ENCODE measurements at places on chromosomes 5 and 9. TPM values are rescaled to one million over a fixed set of nuclear protein-coding genes. Genes with fewer than 3 reads are reported as not detected.

PSMB7 gene
- 137 TPM for total RNA-seq

PCDHGA12 gene
- 2.9 TPM for total RNA-seq

MLLT3 gene
- 23.1 TPM for total RNA-seq

DNA sequence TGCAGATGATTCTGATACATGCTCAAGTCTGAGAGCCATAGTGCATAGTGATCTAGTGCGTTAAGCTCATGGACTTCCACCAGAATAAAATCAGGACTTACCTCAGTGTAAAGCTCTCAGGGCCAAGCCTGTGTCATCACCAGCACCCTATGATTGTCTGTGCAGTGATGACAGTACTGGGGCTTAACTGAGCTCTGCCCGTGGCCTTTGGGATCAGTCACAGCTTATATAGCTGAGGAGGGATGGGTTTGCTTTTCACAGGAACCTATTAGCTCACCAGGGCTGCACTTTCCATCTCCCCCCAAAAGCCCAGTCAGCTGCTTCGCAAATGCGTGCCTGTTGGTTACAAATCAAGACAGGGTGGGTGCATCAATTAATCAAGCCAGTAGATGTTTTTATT, 246.9 kb downstream of the NR3C1 start:
- DNase-seq, result no peak

DNA sequence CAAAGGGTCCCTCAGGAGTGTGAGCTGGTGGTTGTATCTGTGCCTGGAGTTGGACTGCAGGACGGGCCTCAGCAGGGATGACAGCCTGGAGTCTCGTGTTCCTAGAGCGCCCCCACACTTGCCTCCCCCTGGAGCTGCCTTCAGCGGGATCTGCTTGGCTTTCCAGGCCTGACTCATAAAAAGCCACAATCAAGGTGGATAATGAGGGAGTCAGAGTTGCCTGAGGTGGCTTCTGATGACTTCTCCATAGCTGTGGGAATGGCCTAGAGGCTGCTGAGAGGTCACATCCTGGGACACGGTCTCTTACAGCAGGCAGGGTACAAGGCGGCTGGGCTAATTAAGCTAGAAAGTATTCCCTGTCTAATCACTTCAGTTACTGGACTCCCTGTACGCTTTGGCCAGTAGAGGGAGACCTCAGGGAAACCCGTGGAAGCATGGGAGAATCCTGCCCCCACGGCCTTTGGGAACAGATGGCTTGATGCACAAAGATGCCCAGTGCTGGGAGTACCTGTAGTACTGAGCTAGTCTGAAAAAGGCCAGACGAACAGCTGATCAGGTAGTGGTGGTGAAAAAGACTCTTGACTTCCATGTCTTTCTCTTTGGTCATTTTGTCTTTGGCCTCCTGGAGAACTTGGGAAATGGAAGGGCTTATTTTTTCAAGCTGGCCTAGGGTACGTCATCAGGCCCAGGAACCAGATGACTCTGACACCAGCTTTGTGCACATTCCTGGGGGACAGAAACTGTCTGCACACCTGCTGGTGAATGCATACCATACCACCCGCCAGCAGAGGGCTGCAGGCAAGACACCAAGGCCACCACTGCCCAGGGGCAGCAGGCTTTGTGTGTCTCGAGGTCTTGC, 16.1 kb upstream of the FRRS1L start:
- DNase-seq, result peak; percentile 61

- no peak for DNase-seq
Measured at GRCh38 chr5:131005963-131006684, 158.9 kb downstream of the HINT1 start.

- peak; percentile 8 for DNase-seq
Measured at GRCh38 chr9:93599571-93600403, 23.4 kb downstream of the PHF2 start.

GRCh38 chr5:134430001-134430569, 18.4 kb upstream of the CDKN2AIPNL start:
- DNase-seq, result no peak

GRCh38 chr5:155021842-155022241, 8.3 kb downstream of the KIF4B start:
- DNase-seq, result no peak

- DNase-seq, result peak; percentile 77
Measured at GRCh38 chr5:71737931-71738539, 19.0 kb downstream of the CARTPT start.

- peak; percentile 7 for DNase-seq
Measured at GRCh38 chr5:64811050-64811640, 42.4 kb downstream of the CWC27 start.

- no peak for DNase-seq
Measured at GRCh38 chr5:89395111-89395510, 512.1 kb upstream of the MEF2C start.

GRCh38 chr5:17808566-17808965, 174.3 kb downstream of the TAF11L14 start:
- no peak for DNase-seq

Data from Calu3 (cell line).